ENCODE measurements at places on chromosomes 11 and 22. TPM values are rescaled to one million over a fixed set of nuclear protein-coding genes. Genes with fewer than 3 reads are reported as not detected.

The LGALS1 gene
- 522 TPM for total RNA-seq

The CFAP68 gene
- total RNA-seq = 32.1 TPM

The TMEM191B gene
- 0.72 TPM for total RNA-seq

The OR2AG2 gene
- 0.14 TPM for total RNA-seq

The SEZ6L gene
- not detected for total RNA-seq

The MPZL3 gene
- total RNA-seq = 45.9 TPM

The LARGE2 gene
- 1.1 TPM for total RNA-seq

The SLC25A18 gene
- not detected for total RNA-seq

The FREY1 gene
- total RNA-seq = 1.5 TPM

The FAM180B gene
- 0.11 TPM for total RNA-seq

GRCh38 chr11:123628936-123629683, 25.3 kb downstream of the SCN3B start:
- no peak for DNase-seq

DNA sequence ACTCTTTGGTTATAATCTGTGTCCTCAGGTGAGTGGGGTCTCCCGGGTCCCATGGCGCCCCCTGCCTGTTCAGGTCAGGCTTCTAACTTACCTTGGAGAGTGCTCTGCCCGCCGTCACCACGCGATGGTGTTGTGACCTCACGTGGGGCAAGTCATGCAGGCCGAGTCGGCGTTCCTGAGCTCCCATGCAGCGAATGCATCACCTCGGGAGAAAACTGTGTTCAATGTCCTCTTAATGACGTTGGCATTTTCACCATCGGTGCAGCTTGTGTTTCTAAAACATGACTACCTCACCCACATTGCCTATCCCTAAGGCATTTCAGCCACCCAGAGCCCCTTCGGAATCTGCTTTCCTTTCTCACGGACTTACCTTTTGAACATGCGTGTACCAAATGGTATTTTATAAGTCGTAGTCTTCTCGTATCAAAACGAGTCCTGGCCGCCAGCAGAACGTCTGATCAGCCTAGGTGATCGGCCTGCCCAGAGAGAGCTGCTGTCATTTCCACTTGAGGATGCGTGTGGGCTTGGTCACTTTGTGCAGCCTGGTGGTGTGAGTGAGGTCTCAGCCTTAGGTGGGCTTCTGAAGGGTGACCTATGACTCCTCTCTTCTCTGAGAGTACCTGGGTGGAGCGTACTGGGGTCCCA, 64.8 kb downstream of the TBC1D22A start:
- no peak for DNase-seq

DNA sequence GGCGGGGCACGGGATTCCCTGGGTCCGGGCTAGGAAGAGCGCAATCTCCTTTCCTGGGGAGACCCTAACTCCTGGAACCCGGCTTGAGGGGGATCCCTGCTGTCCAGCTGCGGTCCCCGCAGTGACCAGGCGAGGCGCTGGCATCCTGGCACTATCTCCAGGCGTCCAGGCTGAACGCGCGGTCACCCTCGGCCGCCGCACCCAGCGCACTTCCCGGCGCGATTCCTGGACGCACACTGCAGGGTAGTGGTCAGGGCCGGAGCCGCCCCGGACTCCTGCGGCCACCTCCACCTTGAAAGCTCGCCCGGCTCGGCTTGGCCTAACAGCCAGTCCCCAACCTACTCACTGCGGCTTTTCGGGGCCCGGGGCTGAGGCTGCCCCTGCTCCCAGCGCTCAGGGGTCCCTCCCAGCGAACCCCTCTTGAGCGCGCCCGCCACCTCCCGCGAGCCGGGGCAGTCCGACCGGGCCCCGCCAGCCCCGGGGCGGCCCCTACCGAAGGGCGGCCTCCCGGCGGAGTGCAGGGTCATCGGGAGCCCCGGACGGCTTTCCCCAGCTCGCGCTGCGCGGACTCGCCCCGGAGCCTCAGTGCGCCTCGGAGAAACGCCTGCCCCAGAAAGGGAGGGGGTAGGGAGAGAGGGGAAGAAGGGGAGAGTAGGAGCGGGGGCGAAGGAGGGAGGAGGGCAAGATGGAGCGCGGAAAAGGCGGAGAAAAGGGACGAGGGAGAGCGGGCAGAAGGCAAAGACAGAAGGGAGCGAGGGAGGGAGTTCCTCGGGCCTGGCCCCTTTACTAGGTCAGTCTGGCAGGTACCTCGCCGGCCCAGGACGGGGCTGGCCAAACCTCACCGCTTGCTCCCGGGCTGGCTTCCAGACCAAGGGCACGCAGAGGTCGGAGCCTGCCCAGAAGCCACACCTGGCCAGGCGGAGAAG, 1.0 kb downstream of the POU2AF3 start:
- DNase-seq = peak; percentile 11

DNA sequence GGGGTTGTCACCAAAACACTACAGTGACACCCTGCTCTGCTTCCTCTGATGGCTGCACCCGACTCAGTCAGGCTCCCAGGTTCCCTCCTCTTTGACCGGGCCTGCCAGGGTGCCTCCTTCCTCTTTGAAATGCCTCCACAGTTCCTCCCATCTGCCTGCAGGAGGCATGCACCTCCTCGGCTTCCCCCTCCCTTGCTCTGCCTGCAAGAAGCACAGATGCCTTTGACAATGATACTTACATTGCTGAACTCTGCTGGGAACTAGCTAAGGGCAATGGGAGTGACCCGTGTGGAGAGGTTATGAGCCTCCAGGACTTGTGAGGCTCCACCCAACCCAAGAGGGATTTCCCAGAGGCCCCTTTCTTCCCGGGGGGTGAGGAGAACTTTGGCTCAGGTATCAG, 674.1 kb downstream of the OPCML start:
- DNase-seq = no peak

- DNase-seq = no peak
Observed at GRCh38 chr11:69552951-69553350, 71.5 kb downstream of the LINC01488 start.

GRCh38 chr22:33401291-33401690, 343.1 kb upstream of the SYN3 start:
- DNase-seq = no peak

DNA sequence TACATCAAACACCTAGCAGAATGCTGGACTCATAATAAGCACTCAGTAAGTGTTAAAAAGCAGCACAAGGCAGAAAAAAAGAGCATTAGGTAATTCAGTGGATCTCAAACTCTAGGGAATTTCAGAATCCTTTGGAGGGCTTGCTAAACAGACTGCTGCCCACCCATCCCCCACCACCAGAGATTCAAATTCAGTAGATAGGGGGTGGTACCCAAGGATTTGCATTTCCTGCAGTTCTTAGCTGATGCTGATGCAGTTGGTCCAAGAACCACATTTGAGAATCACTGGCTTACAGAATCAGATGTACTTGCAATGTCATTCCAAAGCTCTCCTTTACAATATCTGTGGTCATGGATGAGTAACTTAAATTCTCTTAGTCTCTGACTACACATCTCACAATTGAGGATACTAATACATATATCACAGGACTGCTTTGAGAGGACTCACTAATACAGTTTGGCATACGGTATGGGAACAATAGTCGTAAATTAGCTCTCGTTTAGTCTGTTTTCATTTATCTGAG, 664.5 kb downstream of the KCNA4 start:
- DNase-seq = no peak

DNA sequence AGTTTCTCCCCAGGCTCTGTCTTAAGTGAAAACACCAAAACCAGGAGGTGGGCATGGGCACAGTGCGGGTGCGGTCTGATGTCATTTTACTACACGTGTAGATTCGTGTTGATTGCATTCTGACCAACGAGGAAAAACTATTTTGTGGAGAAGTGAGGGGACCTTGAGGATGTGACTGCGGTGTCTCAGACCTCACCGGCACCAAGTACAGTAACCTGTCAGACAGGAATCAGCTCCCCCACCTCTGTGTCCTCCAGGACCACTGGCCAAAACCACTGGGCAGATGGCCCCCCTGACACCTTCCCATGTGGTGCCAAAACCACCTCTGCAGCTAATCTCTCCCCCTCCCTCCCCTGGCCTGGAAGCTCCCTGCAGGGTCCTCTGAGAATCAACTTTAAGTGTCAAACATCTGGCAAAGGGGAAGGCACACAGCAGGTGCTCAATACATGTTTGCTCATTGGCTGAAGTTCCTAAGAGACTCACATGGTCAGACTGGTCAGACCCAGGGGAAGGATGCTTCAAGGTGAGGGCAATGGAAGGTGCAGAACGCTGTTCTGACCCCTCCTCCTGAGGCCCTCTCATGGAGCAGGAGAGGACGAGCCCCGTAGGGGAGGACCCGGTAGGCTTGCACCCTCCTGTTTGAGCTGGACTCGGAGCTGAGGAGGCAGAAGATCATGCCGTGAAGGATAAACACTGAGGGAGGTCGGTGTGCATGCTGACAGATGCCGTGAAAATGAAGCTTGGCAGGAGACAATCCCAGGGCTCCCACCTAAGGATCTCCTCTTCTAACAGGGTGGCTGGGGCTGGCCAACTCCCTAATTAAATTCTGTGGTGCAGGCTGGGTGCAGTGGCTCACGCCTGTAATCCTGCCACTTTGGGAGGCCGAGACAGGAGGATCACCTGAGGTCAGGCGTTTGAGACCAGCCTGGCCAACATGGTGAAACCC, 129.9 kb downstream of the MPPED1 start:
- DNase-seq = no peak

DNA sequence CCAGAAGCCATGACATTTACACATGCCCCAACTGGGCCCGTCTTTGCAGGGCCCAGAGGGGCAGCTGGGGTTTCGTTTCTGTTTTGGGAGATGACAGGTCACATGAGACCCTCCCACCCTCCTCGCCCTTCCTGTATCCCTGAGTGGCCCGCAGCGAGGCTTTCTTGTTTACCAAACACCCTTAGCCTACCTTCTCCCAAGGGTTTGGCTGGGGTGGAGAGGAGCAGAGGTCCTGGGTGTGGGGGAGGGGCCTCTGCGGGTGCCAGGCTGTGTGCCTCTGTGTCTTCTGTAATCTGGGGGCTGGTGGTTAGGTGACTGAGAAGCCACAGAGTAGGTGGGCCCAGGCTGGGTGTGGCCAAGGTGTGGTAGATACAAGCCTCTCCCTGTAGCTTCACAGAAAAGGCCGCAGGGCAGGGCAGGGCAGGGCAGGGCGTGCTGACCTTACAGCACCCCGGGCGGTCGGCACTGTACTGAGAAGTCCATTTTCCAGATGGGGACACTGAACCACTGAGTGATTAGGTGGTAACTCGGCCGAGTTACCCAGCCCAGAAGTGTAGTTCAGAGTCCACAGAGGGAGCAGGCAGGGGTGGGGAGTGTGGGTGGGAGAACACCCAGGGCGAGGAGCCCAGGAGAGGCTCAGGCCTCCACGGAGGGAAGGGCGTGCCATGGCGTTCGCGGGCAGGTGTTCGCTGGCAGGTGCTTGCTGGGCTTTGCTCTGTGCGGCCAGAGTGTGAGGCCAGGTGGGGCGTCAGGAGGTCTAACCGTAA, 8.7 kb downstream of the PRR5 start:
- DNase-seq = no peak

- DNase-seq = no peak
Observed at GRCh38 chr11:27524155-27524554, 17.6 kb upstream of the LIN7C start.

GRCh38 chr22:36771356-36772063, 4.4 kb downstream of the IFT27 start:
- no peak for DNase-seq

GRCh38 chr11:17260020-17260419, 16.5 kb upstream of the NUCB2 start:
- DNase-seq = no peak

DNA sequence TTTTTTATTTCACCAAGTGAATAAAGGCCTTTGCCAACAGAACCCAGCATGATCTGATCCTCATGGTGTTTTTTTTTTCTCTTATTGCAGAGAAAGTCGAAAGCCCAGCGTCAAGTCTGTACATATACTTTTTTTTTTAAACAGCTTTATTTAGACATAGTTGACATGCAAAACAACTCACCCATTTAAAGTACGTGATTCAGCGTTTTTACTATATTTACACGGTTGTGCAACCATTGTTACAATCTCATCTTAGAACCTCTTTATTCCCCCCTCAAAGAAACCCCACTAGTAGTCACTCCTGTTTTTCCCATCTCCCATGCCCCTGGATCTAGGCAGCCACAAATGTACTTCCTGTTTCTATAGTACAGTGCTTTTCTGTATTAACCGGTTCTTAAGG, 20.6 kb upstream of the AP1B1 start:
- no peak for DNase-seq

GRCh38 chr11:8867035-8867434, 44.0 kb upstream of the AKIP1 start:
- no peak for DNase-seq

Data from activated CD4-positive, alpha-beta T cell treated with anti-CD3 and anti-CD28 coated beads for 36 hours (primary cell).